A673 (cell line): ENCODE measurements at places on chromosomes 7 and 10. TPM values are rescaled to one million over a fixed set of nuclear protein-coding genes. Genes with fewer than 3 reads are reported as not detected.
A peak's percentile ranks its signal among the peaks of the same experiment; 100 is the strongest.

GRCh38 chr10:102726274-102726673, 11.8 kb downstream of the SFXN2 start:
- no peak overlapping the region for H3K27ac ChIP-seq
- no peaks in the 10 kb centered on the region for H3K4me1 ChIP-seq
- H3K36me3 ChIP-seq = peaks cover 39% of the 10 kb centered on the region
- no peak overlapping the region for H3K4me3 ChIP-seq
- DNase-seq = no peak
- no peaks in the 10 kb centered on the region for H3K27me3 ChIP-seq

MYOF gene
- 15.9 and 24.2 TPM in 2 replicates for total RNA-seq

- H3K4me1 ChIP-seq = no peaks in the 10 kb centered on the region
- H3K27ac ChIP-seq = no peak overlapping the region
- no peak for DNase-seq
- H3K4me3 ChIP-seq = no peak overlapping the region
- H3K36me3 ChIP-seq = no peaks in the 10 kb centered on the region
These were observed 33.9 kb downstream of the ECHDC3 start for GRCh38 chr10:11776080-11776479.

DNA sequence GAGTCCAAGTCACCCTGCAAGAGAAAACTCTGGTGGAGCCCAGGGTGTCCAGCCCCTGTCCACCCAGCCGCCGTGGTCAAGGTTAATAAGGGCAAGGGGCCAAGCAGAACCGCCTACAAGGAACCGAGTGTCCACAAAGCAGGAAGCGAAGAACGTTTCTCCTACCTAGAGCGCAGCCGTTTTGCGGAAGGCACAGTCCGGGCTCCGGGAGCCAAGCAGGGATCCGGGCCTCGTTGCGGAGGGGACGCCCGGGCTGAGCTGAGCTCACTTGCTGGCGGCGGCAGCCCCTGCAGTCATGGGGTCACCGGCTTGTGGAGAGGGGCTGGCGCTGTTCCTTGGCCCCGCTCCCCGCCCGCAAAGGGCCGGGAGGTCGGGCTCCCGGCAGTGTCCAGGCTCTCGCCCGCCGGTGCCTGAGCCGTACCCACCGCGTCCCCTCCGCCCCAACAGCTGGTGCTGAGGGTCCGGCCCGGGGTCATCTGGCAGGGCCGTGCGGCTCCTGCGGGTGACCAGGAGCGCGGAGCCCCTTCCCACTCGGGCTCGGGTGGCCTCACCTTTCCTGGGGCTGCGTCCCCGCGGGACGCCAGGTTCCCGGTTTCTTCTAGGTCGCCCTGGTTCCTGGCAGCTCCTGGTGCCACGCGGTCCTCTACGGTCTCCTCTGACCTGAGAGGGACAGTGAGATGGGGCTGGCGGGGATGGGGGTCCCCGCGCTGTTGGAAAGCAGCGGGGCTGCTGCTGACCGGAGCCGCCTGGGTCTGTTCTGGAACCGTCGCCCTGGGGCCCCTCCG, 14.0 kb upstream of the ZNF273 start:
- peak overlapping the region; percentile 13 for H3K4me3 ChIP-seq
- no peaks in the 10 kb centered on the region for H3K27me3 ChIP-seq
- no peaks in the 10 kb centered on the region for H3K36me3 ChIP-seq

- no peaks in the 10 kb centered on the region for H3K4me1 ChIP-seq
- DNase-seq = no peak
- peaks cover 63% of the 10 kb centered on the region for H3K27me3 ChIP-seq
- no peak overlapping the region for H3K27ac ChIP-seq
- no peak overlapping the region for H3K4me3 ChIP-seq
These were observed 174.4 kb downstream of the TAX1BP1 start for GRCh38 chr7:27914409-27914808.

- peaks cover 31% of the 10 kb centered on the region for H3K36me3 ChIP-seq
- peaks cover 8% of the 10 kb centered on the region for H3K4me1 ChIP-seq
- no peaks in the 10 kb centered on the region for H3K27me3 ChIP-seq
- H3K4me3 ChIP-seq = no peak overlapping the region
- no peak overlapping the region for H3K27ac ChIP-seq
These were observed 40.5 kb downstream of the CAPZA2 start for GRCh38 chr7:116902867-116903266.

DNA sequence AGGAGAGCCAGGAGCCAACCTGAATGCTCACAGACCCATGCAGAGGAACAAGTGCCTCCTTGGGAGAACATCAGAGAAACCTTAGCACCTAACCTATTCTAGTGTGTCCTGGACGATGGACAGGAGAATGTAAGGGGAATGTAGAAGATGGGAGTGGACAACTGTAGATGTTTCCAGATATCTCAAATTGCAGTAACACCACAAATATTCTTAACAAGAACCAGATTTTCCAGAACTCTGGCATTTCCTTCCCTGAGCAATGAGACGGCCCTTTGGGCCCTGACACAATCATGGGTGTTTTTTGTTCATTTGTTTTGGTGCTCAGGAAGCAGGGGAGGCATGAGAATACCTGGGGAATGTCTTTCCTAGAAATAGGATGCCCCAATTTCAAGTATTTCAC, 196.1 kb upstream of the PRSS1 start:
- H3K4me3 ChIP-seq = no peak overlapping the region
- H3K4me1 ChIP-seq = no peaks in the 10 kb centered on the region
- H3K36me3 ChIP-seq = no peaks in the 10 kb centered on the region
- no peak for DNase-seq
- peaks cover 3% of the 10 kb centered on the region for H3K27me3 ChIP-seq

DPP6 gene
- not detected in 2 replicates for total RNA-seq

WNT8B gene
- total RNA-seq = not detected in 2 replicates

DNA sequence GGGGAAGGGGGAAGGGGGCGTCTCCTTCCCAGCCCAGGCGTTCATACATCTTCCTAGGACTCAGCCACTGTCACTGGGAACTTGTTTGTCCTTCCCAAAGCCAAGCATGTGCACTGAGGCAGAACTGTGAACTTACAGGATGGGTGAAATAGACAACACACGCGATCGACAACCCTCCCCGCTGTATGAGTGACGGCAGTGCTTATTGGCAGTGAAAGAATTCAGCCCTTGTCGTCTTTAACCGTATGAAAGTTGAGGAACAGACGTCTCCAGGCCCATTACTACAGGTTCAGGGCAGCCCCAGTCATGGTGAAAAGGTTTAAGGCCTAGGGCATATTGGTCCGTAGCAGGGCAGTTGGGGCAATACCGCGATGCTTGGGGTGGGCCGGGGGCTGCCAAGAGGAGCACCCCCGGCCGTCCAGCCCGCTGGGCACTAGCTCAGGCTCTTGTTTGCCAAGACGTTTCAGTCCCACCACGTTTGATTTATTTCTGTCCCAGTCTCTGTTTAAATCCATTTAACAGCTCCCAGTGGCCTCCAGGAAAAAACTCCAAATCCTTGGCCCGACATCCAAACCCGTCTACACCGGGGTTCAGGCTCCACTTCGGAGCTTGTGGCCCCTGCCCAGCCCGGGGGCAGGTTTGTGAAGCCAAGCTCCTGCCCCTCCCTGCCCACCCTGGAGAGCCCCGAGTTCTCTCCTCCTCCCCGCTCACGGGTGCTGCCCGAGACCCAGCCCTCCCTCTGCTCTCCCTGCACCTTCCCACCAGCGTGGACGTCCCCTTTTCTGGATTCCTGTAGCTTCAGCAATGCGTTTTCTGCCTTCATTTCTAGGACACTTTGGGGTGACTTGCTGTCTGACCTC, 159.8 kb downstream of the DNAJB6 start:
- H3K36me3 ChIP-seq = no peaks in the 10 kb centered on the region
- no peak overlapping the region for H3K4me3 ChIP-seq
- no peak overlapping the region for H3K27ac ChIP-seq
- no peaks in the 10 kb centered on the region for H3K4me1 ChIP-seq
- H3K27me3 ChIP-seq = peaks cover 8% of the 10 kb centered on the region

ZNF736 gene
- total RNA-seq = 1.8 and 3.2 TPM in 2 replicates

- H3K4me1 ChIP-seq = no peaks in the 10 kb centered on the region
- H3K27me3 ChIP-seq = no peaks in the 10 kb centered on the region
- no peak overlapping the region for H3K27ac ChIP-seq
- no peak overlapping the region for H3K4me3 ChIP-seq
These were observed 58.9 kb upstream of the WAPL start for GRCh38 chr10:86580521-86580891.

ZNF316 gene
- 29.1 and 32.1 TPM in 2 replicates for total RNA-seq

GRCh38 chr7:99331002-99331401, 5.3 kb downstream of the ARPC1A start:
- H3K4me3 ChIP-seq = no peak overlapping the region
- H3K36me3 ChIP-seq = peaks cover 20% of the 10 kb centered on the region
- H3K27me3 ChIP-seq = no peaks in the 10 kb centered on the region
- no peak for DNase-seq
- peak overlapping the region; percentile 39 for H3K27ac ChIP-seq
- no peaks in the 10 kb centered on the region for H3K4me1 ChIP-seq

- H3K27me3 ChIP-seq = no peaks in the 10 kb centered on the region
- no peak overlapping the region for H3K4me3 ChIP-seq
- H3K36me3 ChIP-seq = no peaks in the 10 kb centered on the region
- peak; percentile 68 for DNase-seq
- H3K27ac ChIP-seq = no peak overlapping the region
These were observed 11.3 kb downstream of the STARD3NL start for GRCh38 chr7:38189231-38189938.

RASA4 gene
- total RNA-seq = 9.2 and 13.8 TPM in 2 replicates

GRCh38 chr7:30247541-30248401, 36.6 kb upstream of the ZNRF2 start:
- no peaks in the 10 kb centered on the region for H3K27me3 ChIP-seq
- no peak overlapping the region for H3K4me3 ChIP-seq
- H3K4me1 ChIP-seq = peaks cover 5% of the 10 kb centered on the region
- H3K36me3 ChIP-seq = no peaks in the 10 kb centered on the region
- DNase-seq = peak; percentile 28

DNA sequence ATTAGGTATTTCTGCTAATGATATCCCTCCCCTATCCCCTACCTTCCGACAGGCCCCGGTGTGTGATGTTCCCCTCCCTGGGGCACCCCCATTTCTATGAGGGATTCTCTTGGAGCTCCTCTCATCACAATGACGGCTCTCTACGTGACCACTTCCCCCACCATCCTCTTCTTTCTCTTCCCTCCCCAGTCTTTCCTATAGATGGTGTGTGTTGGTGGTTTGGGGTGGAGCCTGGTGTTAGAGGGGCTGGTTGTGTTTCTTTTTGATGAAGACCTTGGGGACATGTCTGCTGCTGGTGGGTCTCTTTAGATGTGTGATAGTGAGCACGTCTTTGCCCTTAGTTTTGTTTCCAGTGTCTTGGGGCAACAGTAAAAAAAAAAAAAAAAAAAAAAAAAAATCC, 28.6 kb downstream of the RPS24 start:
- H3K4me3 ChIP-seq = no peak overlapping the region
- H3K4me1 ChIP-seq = no peaks in the 10 kb centered on the region
- DNase-seq = no peak
- no peak overlapping the region for H3K27ac ChIP-seq
- no peaks in the 10 kb centered on the region for H3K36me3 ChIP-seq

GRCh38 chr10:12563489-12563888, 214.1 kb downstream of the CAMK1D start:
- no peak overlapping the region for H3K4me3 ChIP-seq
- DNase-seq = no peak
- peaks cover 47% of the 10 kb centered on the region for H3K4me1 ChIP-seq
- H3K36me3 ChIP-seq = no peaks in the 10 kb centered on the region
- H3K27me3 ChIP-seq = no peaks in the 10 kb centered on the region

- H3K27ac ChIP-seq = no peak overlapping the region
- no peaks in the 10 kb centered on the region for H3K4me1 ChIP-seq
- H3K4me3 ChIP-seq = no peak overlapping the region
These were observed 62.7 kb downstream of the CALML3 start for GRCh38 chr10:5587151-5588079.

ATP5F1C gene
- total RNA-seq = 401 and 419 TPM in 2 replicates

PRSS37 gene
- total RNA-seq = not detected in 2 replicates

GRCh38 chr10:24313283-24313682, 104.3 kb downstream of the KIAA1217 start:
- H3K4me1 ChIP-seq = no peaks in the 10 kb centered on the region
- H3K27ac ChIP-seq = no peak overlapping the region
- no peak overlapping the region for H3K4me3 ChIP-seq
- no peaks in the 10 kb centered on the region for H3K36me3 ChIP-seq
- no peaks in the 10 kb centered on the region for H3K27me3 ChIP-seq
- DNase-seq = no peak

PRSS1 gene
- total RNA-seq = not detected in 2 replicates

GRCh38 chr7:127514499-127514898, 70.9 kb downstream of the GCC1 start:
- H3K27me3 ChIP-seq = peaks cover 10% of the 10 kb centered on the region
- H3K27ac ChIP-seq = no peak overlapping the region
- H3K36me3 ChIP-seq = no peaks in the 10 kb centered on the region

IRF5 gene
- total RNA-seq = not detected in 2 replicates

DNA sequence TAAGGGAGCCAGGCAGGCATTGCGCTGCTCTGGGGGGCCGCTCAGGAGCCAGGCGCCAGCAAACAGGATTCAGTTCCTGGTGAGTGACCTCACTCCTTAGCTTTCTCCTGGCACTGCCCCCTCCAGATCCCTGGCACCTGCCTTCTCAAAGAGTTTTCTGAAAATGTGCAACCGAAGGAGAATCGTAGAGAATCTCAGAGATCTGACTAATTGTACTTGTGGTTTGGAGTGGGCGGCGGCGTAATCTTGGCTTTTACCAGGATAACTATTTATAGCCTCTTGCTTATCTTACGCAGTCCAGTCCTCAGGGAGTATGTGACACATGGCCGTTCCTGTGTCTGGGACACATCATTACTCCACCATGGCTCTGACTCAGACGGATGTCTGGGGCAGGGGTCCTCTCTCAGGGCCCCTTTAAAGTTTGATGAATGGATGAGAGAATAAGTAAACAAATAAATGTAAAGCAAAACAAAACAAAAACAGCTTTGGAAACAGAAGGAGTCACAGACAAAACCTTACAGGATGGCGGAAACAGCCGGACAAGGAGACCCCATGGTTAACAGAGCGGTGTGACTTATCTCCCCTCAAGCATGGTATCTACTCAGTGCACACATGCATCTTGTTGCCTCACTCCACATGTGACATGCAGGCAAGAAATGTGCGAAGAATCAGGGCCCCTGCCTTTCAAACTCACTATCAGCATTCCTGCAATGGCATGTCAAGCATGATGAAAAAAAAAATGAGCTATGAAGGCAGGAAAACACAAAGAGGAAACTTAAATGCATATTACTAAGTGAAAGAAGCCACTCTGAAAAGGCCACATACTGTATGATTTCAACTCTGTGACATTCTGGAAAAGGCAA, 99.7 kb downstream of the TNS3 start:
- H3K27me3 ChIP-seq = no peaks in the 10 kb centered on the region
- no peaks in the 10 kb centered on the region for H3K36me3 ChIP-seq
- no peak overlapping the region for H3K4me3 ChIP-seq
- H3K4me1 ChIP-seq = no peaks in the 10 kb centered on the region
- no peak overlapping the region for H3K27ac ChIP-seq

ACTR3C gene
- 4.5 TPM in 2 replicates for total RNA-seq
